ENCODE measurements at places on chromosomes 1 and 21. TPM values are rescaled to one million over a fixed set of nuclear protein-coding genes. Genes with fewer than 3 reads are reported as not detected.

Gene TAF1A
- 3.3 TPM for polyA plus RNA-seq

Gene AQP10
- polyA plus RNA-seq, result not detected

Gene SNAPIN
- polyA plus RNA-seq, result 30.0 TPM

Gene PDZK1
- 0.51 TPM for polyA plus RNA-seq

Gene TRMT1L
- polyA plus RNA-seq, result 9.5 TPM

Gene CLCNKB
- polyA plus RNA-seq, result not detected

Gene FNDC5
- 0.20 TPM for polyA plus RNA-seq

Gene KCNA3
- polyA plus RNA-seq, result not detected

Gene ZNHIT6
- polyA plus RNA-seq, result 10.7 TPM

Gene HORMAD1
- not detected for polyA plus RNA-seq

Gene FAM177B
- polyA plus RNA-seq, result 13.2 TPM

Gene PPP1R12B
- 46.2 TPM for polyA plus RNA-seq

Gene CHIA
- polyA plus RNA-seq, result not detected

Gene CYP4A22
- polyA plus RNA-seq, result not detected

Gene LORICRIN
- polyA plus RNA-seq, result not detected

Gene RIIAD1
- not detected for polyA plus RNA-seq

Gene AURKAIP1
- polyA plus RNA-seq, result 263 TPM

Gene PTGS2
- 0.60 TPM for polyA plus RNA-seq

Gene CFHR5
- polyA plus RNA-seq, result not detected

Gene CR1L
- polyA plus RNA-seq, result 0.73 TPM

Gene PLA2G4A
- 5.0 TPM for polyA plus RNA-seq

Gene SYPL2
- 0.58 TPM for polyA plus RNA-seq

Gene UBE2U
- not detected for polyA plus RNA-seq

Gene SH3BGR
- polyA plus RNA-seq, result 6.0 TPM

Gene ZNF683
- not detected for polyA plus RNA-seq

Gene GPR3
- polyA plus RNA-seq, result not detected

Gene DPH5
- 23.1 TPM for polyA plus RNA-seq

Gene MPL
- not detected for polyA plus RNA-seq

Gene LTN1
- polyA plus RNA-seq, result 7.1 TPM

Gene C1orf185
- not detected for polyA plus RNA-seq

Gene SLC26A9
- not detected for polyA plus RNA-seq

All from sigmoid colon (tissue), 7 donors.